ENCODE measurements at places on chromosomes 1 and 21.

DNA sequence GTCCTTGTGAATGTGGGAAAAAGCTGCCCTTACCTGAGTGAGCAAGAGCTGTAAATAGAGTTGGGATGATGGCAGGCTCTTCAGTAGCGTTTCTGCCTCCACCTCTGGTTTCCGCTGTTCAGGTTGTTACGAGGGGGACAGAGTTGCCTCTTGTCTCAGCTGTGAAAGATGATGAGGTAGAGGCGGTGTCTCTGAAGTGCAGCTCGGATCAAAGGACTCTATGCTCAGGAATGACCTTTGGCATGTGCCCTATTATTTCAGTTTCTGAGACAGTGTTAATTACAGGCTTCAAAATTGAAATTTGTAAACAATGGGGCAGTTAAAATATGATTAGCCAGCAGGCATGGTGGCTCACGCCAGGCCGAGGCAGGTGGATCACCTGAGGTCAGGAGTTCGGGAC is 70.3 kb downstream of the VPS26C start:
- DNase-seq, result no peak

DNA sequence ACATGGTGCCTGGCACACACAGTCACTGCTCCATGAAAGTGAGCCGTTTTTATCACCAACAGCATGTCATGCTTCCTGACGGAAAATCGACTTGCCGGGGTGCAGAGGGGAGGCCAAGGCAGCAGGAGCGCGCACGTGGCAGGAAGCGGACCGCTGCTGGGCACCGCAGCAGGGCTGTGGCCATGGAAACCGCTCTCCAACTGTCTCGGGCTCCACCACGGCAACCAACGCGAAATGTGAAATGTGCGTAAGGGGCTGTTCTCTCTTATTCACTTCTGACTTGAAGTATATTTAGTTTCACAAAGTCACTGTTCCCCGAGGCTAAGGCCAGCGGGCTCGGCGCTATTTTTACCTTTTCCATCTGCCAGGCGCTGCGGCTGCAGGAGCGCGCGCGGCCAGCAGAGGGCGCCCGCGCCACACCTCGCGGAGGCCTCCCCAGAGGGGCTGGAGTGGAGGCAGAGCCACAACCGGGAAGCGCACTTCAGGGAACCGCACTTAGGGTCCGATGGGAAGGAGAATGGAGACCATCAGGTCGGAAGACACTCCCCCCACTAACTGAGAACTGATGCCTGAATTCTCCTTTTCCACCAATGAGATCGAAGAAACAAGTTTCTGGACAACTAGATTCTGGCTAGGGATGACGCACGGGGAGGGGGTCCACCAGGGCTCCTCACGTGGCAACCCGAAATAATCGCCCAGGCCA is 19.7 kb downstream of the RCC2 start:
- DNase-seq, result no peak

- DNase-seq, result no peak
Measured at GRCh38 chr1:183773482-183774274, 31.2 kb upstream of the RGL1 start.

- DNase-seq, result no peak
Measured at GRCh38 chr1:22619798-22620197, 16.6 kb upstream of the C1QA start.

DNA sequence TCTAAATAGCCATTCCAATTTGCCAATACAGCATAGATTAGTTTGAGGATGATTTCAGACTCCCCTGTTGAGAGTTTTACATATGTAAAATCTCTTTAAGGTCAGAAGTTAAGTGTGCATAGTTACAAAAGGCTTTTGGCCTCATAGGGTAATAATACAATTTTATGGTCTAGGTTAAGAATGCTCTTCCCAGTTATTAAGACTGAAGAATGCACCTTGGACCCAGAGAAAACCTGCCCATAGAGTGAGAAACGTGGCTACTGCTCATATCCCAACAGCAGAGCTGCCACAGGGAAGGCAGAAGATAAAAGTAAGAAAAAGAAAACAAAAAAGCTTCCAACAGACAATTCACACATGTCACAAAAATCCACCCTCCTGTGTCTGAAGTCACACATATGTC is 255.9 kb downstream of the LMO4 start:
- DNase-seq, result no peak

DNA sequence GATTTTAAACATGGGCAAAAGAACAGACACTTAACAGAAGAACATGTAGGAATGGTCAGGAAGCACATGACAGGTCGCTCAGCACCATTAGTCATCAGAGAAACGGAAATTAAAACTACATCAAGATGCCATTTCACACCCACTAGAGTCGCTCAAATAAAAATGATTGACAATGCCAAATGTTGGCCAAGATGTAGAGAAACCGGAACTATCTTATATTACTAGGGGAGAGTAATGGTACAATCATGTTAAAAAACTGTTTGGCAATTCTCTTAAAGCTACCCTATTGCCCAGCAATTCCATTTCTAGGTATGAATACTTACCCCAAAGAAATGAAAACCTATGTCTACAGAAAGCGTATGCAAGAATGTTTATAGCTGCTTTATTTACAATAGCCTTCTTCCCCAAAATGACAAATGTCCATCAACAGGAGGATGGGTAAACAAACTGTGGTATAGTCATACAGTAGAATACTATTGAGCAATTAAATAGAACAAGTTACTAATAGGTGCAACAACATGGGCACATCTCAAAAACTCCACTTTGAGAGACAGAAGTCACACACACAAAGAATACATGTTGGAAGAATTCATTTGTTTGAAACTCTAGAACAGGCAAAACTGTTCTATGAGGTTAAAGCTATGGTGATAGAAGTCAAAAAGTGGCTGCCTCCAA is 92.8 kb downstream of the ETS2 start:
- no peak for DNase-seq

DNA sequence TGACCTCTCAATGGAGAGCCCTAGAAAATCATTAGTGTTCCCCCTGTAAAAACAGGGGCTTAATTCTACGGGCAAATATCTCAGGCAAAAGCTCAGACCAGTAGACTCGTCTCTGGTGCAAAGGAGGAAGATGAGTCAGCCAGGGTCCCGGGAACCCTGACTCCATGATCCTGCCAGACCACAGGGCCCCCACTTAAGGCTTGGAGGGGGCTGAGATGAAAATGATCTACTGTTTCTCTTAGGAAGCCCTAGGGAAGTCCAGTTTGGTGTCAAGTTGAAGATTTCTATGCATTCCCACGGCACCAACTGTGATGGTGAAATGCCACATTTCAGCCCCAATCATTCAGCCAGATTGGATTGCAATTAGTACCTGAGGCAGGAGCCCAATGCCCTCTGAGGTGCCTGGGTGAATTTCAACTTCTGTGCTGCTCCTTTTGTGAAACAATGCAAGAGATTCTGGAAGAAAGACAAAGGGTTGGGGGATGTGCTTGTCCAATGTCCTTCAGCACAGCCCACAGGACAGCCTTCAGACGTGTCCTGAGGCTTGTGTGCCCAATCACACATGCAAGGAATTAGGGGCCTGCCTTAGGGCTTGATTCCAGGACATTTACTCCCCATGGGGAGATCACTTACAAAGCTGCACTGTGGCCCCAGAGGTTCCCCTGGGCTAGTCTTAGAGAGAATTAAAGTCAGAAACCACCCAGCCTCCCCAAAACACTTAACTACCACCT is 18.1 kb downstream of the NAV1 start:
- no peak for DNase-seq

DNA sequence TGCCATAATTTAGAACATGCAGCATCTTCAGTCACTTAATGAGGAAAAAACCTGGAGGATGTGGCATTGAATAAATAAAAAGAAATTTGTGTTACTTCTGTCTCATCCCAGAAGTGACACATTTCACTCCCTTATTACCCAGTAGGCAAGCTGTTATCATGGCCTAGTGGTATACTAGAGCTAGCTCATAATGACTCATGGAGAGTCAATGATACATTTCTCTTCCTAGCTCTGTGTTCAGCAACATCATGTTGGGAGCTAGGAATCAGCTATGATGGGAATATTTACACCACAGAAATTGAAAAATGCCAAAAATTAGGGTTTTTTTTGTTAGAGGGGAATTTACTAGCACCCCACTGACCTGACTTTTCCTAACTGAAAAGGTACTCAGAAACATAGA is 182.7 kb downstream of the HMCN1 start:
- DNase-seq, result no peak

GRCh38 chr1:155177918-155178281 is 4.3 kb downstream of the TRIM46 start:
- DNase-seq, result no peak

GRCh38 chr1:69171248-69171647 is 396.5 kb upstream of the LRRC7 start:
- no peak for DNase-seq

- DNase-seq, result no peak
Measured at GRCh38 chr1:34871443-34872132, 12.0 kb upstream of the SMIM12 start.

- peak; percentile 96 for DNase-seq
Measured at GRCh38 chr1:117093091-117093534, 28.4 kb downstream of the TRIM45 start.

DNA sequence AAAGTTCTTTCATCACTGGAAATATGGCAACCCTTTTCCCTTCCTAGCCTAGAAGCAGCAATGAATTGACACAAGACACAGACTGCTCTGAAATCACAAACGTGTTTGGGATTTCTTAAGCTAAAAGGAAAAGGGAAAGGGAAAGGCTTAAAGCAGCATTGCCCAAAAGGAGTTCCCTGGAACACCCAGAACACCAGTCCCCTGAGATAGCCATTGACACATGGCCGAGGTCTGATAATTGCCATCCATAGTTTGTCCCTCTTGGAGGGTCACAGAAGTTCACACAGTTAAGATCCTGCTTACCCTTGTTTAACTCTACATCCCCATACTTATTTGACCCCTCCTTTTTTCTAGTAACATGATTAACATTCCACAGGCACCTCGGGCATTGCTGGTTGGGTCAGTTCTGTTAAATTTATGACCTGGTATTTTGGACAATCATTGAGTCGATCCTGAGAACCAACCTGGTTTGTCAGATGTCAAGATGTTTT is 72.9 kb downstream of the ZNF281 start:
- DNase-seq, result no peak

DNA sequence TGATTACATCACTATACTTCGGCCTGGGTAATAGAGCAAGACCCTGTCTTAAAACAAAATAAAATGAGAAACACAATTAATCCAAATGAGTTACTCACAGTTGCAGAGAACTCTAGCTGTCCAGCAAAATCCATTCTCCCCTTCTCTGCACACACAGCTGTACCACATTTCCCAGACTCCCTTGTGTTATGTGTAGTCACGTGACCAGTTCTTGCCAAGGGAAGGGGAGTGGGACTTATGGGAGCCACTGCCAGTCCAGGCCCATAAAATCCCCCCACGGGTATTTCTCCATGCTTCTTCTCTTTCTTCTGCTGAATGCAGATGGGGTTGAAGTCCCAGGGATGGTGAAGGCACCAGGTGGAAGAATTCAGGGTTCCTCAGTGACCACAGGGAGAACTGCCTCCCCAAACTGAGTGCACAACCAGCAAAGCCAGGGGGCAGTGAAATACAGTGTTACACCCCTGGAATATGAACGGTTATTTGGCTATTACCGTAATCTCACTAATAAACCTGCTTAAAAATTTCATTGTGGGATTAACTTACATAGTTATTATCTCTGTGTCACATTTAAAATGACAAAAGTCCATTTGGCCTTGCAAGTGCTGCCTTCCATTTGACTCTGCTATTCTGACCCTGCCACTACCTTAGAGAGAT is 85.6 kb upstream of the FMN2 start:
- no peak for DNase-seq

- no peak for DNase-seq
Measured at GRCh38 chr1:230068621-230068873, 1.5 kb downstream of the GALNT2 start.

DNA sequence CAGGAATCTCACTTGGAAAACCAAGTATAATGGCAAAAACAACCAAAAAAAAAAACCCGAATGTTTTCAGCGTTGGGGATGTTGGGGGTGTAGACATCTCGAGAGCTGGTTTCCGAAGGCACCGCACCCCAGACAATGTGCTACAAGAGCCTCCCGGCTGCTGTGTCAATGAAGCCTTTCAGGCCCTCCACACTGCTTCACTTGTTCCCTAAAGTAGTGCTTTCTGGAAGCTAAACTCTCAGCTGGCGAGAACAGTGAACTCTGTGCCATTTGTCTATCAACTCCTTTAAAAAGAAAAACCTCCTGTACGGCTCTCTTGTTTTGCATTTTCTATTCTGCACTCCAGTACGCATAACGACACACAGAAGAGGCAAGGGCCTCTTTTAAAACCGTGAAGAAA is 32.5 kb downstream of the PLEKHO1 start:
- DNase-seq, result no peak

DNA sequence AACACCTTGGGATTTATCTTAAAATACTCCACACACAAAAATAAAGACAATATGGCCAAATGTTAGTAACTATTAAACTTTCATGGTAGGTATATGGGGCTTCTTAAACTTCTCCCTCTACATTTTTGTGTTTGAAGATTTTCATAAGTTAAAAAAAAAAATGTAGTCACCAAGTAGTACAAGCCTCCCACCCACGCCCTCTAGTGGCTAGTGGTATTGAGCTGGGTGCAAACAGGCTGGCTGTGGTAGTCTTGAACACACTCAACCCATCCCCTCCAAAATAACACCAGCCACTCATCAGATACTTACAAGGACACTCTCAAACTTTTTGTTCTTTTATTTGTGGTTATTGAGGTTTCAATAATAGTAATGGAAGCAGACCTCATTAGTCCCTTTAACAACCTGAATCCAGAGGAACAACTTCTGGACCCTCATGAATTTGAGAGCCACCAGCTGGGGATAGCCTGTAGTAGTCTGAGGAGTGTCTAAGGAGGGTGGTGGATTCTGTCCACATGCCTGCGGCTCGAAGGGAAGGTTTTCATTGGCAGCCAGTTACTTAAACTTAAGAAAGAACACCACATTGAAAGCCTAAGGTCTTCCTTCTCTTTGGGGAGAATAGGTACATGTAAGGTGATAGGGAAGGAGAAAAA is 15.6 kb downstream of the RD3 start:
- peak; percentile 30 for DNase-seq

GRCh38 chr1:155133799-155134281 is 1.8 kb upstream of the SLC50A1 start:
- no peak for DNase-seq

DNA sequence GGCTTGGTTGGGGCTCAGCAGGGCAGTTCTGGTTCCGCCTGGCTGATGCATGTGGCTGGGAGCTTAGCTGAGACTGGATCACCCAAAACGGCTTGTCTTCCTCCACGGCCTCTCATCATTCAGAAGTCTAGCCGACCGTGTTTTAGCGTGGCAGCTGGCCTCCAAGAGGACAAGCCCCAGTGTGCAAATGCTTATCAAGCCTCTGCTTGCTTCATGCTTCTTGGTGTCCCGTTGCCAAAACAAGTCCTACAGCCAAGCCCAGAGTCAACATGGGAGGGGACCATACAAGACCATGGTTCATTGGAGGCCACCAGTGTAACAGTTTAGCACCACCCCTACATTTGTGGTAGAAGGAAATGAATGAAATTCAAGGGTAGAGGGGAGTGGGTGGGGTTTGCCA is 10.5 kb upstream of the KDF1 start:
- no peak for DNase-seq

DNA sequence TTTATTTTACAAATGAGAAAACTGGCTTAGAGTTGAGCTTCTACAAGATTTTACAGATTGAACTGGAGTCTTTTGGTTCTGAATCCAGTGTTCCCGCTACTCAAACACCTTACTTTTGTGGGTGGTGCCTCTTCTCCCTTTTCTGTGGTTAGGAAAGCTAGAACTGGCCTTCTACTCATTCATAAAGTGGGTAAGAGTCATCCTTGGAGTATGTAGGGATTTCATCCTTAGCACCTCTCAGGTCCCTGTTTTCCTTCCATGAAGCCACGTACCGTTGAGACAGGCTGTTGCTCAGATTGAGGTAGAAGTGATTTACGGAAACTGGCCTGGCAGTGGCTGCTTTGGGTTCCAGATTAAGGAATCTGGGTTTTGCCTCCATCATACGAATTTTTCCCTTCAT is 35.8 kb downstream of the WNT4 start:
- DNase-seq, result no peak
